ENCODE measurements at places on chromosomes 11 and 22. TPM values are rescaled to one million over a fixed set of nuclear protein-coding genes. Genes with fewer than 3 reads are reported as not detected.

GRCh38 chr11:127679816-127680545, 679.4 kb upstream of the KIRREL3 start:
- no peak for ATAC-seq

DNA sequence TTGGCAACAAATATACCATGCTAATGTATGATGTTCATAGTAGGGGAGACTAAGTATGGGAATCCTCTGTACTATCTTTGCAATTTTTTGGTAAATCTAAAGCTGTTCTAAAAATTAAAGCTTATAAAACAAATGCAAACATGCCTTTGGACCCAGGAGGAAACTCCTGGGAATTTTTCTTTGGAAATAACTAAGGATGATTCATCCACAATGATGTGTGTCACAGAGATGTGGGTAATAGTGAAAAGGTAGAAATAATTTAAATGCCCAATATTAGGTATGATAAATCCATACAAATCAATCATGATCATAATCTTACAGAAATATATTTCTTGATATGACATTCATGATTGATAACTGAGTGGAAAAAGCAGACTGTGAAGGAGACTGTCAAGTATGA, 135.8 kb downstream of the TRIM44 start:
- no peak for ATAC-seq

DEPDC7 gene
- total RNA-seq: 0.27 TPM

DNA sequence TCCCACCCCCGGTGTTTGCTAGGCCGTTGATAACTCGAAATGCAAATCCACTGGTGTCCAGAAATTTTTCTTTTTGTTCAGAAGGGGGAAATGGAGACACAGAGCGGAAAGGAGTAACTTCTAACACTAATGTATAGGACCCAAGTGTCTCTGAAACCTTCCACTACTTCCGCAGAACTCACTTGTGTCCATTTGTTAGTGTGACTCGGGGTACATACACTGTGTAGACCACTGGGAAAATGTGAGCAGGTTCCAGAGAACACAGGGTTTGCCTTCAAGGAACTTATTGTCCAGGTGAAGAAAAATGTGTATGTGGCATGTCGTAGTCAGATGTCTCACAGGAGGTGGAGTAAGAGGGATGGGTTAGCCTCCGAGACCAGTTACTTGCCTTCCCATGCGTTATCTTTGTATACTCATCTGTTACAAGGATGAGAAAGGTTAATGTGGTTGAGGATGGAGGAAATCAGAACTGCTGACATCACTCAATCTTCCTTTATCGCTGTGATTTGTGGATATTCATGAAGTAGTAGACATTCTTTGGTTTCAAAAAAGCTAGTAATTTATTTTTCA, 857 bp downstream of the ARCN1 start:
- ATAC-seq: no peak

LRRC32 gene
- total RNA-seq: 27.1 TPM

DNA sequence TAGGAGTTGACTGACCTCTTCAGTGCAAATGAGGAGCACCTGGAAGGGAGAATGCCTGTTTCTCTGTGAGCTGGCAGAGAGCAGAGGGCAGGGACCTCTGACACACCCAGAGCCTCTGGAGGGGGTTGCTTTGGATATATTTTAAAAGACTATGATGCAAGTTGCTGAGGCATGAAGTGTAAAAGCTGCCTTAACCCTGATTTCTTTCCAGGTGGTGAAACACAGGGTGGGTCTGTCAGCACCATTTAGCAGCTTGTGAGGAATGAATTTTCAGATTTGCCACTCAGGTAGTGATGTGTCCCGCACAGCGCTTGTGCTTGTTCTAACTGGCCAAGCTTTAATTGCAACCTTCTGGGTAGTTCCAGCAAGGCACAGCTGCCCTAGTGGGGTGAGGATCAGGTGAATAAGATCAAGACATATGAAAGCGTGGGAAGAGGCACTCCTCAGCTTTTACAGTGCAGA, 90.2 kb downstream of the SWAP70 start:
- no peak for ATAC-seq

PDXP gene
- 19.3 TPM for total RNA-seq

KLHL35 gene
- total RNA-seq: not detected

MRGPRE gene
- not detected for total RNA-seq

All from gastroesophageal sphincter (tissue), 4 donors.